Activated B cell treated with CpG ODN at 0.5 μM for 24 hours (primary cell): ENCODE measurements at places on chromosomes 11 and 22.

DNA sequence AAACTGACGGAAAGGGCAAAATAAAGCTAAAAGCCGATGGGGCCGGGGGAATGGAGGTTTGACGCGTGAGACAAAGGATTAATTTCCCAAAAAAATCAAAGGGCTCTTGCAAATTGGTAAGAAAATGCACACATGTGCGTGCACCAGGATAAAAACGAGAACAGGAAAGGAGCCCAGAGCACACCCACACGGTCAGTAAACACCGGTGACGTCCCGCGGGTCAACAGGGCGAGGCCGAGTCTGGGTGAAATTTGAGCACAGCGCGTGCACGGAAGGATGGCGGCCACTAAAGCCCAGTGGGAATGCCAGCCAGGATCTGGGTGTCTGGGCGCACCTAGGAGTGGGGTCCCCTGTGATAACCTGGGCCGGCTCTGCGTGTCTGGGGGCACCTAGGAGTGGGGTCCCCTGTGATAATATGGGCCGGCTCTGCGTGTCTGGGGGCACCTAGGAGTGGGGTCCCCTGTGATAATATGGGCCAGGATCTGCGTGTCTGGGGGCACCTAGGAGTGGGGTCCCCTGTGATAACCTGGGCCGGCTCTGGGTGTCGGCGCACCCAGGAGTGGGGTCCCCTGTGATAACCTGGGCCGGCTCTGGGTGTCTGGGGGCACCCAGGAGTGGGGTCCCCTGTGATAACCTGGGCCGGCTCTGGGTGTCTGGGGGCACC, 44.4 kb downstream of the BRSK2 start:
- DNase-seq: no peak

DNA sequence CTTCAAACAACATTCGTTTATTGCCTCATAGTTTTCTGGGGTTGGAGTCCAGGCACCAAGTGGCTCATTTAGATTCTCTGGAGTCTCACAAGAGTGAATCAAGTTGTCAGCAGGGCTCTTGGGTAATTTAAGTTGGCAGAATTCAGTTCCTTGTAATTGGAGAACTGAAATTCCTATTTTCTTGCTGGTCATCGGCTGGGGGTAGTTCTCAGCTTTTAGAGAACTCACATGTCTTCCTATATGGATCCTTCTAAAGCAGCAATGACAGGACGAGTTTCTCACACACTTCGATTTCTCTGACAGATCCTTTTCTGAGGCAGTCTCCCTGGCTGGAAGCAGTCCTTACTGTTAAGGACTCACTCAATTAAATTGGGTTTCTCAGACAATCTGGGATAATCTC, 17.3 kb upstream of the OOSP4B start:
- DNase-seq: no peak

DNA sequence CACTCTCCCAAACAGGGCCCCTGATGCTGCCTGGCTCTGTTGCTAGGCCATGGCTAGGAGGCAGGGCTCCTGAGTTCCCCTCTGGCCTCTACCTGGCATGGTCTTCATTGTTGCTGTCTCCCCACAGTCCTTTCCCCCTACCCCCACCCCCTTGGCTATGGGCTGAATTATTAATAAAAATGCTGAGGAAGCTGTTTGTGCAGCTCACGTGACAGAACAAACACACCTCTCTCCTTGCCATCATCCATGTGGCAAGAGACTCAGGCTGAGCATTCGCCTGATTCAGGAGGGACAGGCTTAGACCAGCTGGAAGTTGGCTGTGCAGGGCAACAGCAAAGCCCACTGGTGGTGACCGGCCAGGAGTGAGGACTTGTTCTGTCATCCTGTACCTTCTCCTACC, 4.2 kb upstream of the SYT7 start:
- DNase-seq: no peak

DNA sequence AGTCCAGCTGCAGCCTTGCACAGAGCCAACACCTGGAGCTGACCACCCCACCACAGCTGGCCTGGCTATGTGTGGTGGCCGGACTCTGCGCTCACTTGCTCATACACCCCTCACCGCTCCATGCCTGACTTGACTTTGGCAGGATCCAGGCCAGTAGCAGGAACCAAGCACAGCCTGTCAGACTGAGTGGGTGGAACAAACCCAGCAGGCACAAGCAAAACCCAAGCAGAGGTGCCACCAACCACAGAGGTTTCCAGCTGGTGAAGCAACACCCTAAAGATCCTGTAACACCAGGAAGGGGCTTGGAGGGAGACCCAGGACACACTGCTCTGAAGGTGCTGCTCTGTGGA, 44.9 kb upstream of the WNT11 start:
- DNase-seq: no peak
